Ascending aorta (tissue), 2 donors: ENCODE measurements at places on chromosomes 4 and X.

DNA sequence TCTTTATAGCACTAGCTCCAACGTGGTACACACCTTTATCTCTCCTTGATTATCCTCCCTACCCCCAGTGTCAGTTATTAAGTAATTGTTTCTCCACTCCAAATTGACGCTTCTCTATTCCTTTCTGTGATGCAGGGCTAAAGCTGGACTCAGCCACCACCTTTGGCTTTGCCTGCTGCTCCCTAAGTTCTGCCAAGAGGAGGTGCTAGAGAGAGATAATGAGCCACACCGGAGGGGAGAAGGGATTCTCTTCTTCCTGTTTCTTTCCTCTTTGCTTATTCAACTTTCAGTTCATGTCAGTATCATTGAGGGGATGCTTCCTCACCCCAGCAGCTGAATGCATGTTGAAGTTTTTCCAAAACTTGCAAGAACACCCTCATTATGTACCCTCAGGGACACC is 176.5 kb downstream of the GBA3 start:
- DNase-seq: no peak

- no peak for DNase-seq
These were observed 149.0 kb upstream of the SPOCK3 start for GRCh38 chr4:167383291-167383690.

DNA sequence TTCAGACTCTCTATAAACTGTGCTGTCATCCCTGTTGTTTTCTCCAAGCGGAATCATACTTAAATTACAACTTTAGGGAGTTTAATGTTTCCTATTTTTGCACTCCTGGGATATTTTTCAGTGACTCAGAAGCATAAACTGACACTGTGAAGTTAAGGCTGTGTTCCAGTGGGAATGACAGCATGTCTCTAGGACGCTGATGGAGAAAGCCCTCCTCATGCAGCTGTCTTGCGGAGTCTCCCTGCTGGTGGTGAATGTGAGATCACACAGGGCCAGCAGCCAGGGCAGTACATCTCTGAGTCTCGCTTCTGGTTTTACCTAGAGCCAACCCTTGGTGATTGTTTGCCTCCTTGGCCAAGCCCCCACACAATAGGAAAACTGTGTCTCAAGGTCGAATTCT is 53.3 kb downstream of the NFKB1 start:
- DNase-seq: no peak

DNA sequence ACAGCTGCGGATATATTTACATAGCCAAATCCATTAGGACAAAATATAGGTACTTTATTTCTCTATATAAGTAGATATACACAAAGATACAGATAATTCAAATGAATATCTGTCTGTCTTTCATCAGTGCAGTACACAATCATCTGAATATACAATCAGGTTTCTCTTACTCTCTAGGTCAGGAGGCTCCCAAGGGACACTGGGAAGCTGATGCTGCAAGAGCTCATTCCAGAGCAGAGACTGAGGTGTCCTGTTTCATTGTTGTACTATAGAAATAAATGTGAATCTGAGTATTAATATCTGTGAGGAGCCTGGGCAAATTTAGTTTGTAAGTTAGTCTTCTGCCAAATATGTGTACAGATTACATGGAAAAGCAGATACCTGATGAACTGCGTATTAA is 4.2 kb downstream of the TLL1 start:
- no peak for DNase-seq

- no peak for DNase-seq
These were observed 132.0 kb downstream of the ATG4A start for GRCh38 chrX:108223585-108223984.

DNA sequence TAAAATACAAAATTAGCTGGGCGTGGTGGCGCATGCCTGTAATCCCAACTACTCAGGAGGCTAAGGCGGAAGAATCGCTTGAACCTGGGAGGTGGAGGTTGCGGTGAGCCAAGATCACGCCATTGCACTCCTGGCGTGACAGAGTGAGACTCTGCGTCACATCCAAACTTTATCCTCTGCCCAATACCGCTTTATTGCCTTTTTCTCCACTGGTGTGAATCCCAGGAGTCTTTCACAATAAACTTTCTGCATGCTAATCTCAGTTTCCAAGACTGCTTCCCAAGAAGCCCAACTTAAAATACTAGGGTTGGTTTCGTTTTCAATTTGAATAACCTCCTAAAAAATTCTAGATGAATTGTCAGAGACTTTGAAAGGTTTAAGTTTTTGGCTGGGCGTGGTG is 27.2 kb upstream of the DHX15 start:
- DNase-seq: no peak

GRCh38 chrX:11567528-11568220 is 98.0 kb downstream of the ARHGAP6 start:
- DNase-seq: no peak

GRCh38 chrX:41308884-41309647 is 24.9 kb upstream of the DDX3X start:
- no peak for DNase-seq

DNA sequence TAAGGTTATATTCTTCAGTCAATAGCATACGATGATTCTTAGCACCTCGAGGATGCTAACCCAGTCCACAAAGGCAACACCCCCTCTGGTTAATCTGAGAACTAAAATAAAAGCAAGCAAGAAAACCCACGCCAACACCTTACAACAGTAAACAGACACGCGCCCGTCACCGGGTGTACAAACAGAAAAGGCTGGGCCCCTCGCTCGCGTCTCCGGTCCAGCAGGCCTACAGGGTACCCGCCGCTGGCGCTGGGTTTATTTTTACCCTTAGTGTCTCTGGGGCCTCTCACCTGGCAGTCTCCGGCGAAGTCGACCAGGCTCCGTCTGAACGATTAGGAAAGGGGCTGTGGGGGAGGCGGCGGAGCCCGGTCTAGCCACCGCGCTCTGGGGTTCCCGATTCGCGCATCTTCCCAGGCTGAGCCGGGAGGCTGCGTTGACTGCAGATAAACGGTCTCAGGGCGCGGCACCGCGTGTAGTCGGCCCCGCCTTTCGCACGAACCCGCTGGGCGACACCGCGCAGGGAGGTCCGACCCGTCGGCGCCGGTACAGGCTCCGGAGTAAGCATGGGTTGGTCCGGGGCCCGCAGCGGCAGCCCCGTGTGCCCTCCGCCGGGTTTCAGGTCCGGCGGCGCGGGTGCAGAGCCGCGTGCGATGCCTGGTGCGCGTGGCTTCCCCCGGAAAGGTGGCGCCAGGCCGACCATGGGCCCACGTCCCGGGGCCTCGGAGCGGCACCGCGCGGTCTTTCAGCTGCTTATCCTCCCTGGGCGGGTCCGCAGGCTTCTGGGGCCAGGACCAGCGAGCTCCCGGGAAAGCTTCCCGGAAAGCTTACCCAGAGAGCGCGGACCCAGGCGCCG is 441 bp downstream of the SLC9B2 start:
- no peak for DNase-seq

GRCh38 chrX:149569770-149570169 is 17.5 kb downstream of the MAGEA9B start:
- no peak for DNase-seq

DNA sequence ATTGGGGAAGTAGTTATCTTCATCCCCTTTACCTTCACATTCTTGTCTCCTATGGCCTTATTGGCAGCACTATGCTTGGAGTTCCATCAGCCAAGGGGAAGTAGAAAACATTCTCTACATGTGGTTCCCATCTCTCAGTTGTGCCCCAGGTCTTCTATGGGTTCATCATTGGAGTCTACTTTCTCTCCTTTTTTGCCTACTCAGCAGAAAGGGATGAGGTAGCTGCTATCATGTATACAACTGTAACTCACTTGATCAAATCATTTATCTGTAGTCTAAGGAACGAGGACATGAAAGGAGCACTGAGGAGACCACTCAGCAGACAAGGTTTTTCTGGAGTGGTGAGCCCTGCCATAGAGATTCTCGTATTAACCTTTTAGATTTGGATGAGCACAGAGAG is 119.0 kb upstream of the OR13H1 start:
- DNase-seq: no peak

DNA sequence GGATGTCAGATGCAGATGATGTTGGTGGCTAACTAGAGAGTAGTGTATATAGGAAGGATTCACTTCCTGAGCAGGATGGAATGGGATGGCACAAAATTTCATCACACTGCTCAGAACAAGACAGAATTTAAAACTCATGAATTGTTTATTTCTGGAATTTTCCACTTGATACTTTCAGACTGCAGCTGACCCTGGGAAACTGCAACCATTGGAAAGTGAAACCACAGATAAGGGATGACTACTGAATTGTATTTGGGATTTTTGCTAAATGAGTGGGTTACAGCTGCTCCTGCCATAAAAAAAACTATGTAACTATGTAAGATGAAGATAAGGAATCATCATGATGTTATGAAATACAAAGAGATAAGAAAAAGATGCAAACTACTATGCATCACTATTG is 51.4 kb downstream of the NPY5R start:
- DNase-seq: no peak

- DNase-seq: no peak
These were observed 5.9 kb upstream of the MXD4 start for GRCh38 chr4:2267841-2268240.

- no peak for DNase-seq
These were observed 343.7 kb upstream of the PPP1R2C start for GRCh38 chrX:43121637-43122036.

DNA sequence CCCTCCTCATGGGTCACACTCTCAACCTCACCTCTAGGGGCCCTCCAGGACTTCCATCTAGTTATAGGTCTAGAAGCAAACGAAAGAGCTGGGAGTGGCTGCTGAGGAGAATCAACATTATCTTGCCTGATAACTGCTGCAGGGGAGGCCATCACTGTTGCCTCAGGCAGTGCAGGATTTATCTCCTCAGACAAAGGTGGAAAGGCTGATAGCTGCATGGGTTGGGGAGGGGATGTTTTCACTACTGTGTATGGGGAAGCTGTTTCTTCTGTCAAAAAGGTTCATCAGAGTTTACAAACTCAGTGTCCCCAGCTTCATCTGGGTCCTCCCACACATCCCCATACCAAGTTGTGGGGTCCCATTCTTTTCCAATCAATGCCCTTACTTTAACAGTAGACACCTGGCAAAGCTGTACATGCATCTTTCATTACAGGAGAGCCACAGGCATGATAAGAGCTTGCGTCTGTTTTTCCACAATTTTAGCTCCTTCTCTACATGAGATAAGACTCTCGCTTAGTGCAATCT is 17.6 kb upstream of the PRDM8 start:
- no peak for DNase-seq

DNA sequence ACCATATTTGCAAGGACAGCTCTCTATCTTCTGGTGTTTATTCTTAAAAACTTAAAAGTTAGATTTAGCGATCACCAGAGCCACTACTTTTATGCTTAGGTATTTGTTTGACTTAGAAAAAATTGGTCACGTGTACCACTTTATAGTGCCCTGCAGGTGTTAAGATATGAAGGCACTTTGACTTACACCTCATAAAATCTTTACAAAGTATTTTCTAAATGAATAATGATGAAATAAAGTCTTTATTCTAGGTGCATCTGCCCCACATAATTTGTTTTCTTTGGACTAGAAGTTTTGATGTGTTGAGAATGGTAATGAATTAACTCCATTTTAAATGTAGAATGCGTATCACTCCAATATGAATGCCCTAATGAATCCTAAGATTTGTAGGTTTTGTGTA is 2.9 kb downstream of the FMR1 start:
- no peak for DNase-seq

DNA sequence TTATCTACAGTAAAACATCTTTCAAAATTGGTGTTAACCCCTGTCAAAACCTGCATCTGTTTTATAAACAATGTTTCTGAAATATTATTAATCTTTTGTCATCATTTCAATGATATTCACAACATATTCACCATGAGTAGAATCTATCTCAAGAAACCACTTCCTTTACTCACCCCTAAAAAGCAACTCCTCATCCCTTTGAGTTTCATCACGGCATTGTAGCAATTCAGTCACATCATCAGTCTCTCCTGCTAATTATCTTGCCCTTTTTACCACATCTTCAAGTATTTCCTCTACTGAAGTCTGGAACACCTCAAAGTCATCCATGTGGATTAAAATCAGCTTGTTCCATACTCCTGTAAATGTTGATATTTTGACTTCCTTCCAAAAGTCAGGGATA is 415.3 kb upstream of the TECRL start:
- DNase-seq: no peak

DNA sequence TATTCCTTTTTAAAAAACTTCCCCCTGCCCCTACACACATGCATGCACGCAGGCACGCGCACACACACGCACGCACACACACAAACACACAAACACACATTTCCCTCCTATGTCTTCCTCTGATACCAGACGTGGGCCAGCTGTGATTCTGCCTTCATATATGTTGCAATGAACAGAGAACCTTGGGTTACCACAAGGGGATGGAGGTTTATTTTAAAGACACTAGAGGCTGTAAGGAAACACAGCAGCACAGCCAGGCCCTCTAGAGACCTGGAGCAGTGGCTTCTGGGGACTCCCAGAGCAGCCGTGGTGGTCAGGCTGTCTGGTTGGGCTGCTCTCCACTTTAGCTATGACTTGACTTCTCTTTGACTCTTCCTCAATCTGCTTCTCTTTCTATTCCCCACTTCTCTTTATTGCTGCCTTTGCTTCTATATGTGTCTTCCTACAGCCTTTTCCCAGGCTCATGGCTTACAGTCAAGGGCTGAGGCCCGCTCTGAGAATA is 3.2 kb upstream of the TLR10 start:
- no peak for DNase-seq

DNA sequence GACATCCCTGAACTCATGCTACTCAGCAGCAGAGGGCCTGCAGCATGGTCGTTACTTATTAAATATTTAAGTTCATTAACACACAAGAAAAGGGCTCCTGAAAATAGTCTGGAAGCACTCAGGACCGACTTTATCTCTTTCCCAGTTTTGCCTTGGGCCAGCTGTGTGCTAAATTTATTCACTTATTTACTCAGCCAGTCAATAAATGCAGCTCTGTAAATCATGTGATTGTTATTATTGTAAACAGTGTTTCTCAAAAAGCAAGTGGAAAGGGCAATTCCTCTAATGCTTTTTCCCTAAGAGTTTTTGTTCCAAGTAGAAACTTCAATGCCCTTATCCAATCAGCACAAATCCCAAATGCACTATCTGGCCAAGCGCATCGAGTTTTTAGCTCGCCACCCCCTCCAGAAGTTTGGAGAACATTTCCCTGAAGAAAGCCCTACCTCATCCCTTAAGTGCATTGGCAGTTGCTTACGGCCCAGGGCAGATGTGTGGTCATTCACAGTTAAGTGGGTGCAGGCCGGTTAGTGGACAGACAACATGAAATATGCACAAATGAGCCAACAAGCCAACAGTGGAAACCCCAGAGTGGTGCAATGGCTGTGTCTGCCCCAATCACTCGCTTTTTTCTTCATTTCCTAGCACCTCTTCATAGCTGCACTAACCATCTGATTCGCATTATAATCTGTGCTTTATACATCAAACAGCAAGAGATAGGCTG is 125.8 kb downstream of the SMIM20 start:
- no peak for DNase-seq

- no peak for DNase-seq
These were observed 407.9 kb downstream of the PCDH18 start for GRCh38 chr4:137124278-137124932.

- no peak for DNase-seq
These were observed 66.5 kb downstream of the AR start for GRCh38 chrX:67610282-67610681.
